CD4-positive, alpha-beta T cell treated with Interleukin-6 at 100 ng/mL for 8 hours (primary cell): ENCODE measurements at places on chromosomes 16 and 17.

DNA sequence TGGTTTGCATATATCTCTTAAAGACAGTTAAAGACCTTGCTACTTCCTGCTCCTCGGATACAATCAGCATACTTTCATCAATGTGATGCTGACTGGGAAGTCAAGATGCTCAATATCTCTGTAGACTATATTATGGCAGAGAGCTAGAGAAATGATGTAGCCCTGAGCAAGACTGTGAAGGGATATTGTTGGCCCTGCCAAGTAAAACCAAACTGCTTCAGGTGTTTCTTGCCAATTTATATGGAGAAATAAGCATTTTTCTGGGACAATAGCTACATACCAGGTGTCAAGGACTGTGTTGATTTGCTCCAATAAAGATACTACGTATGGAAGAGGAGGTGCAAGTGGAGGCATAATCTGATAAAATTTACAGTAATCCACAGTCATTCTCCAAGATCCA, 4.7 kb upstream of the EFCAB5 start:
- DNase-seq: no peak

DNA sequence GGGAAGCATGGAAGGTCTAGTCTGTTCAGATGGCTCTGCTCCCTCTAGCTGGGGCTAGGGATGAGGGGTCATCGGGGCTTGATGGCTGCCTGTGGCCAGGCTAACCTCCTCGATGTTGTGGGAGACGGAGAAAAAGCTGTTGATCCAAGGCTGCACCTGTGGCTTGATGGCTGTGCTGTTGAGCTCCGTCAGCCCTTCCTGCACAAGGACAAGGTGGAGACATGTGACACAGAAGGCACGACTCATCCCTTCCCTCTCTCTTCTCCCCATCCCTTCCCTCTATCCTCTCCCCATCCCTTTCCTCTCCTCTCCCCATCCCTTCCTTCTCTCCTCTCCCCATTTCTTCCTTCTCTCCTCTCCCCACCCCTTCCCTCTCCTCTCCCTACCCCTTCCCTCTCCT, 28.2 kb downstream of the FCSK start:
- DNase-seq: no peak

- no peak for DNase-seq
Observed at GRCh38 chr17:82237083-82237745, 8.4 kb downstream of the SLC16A3 start.

DNA sequence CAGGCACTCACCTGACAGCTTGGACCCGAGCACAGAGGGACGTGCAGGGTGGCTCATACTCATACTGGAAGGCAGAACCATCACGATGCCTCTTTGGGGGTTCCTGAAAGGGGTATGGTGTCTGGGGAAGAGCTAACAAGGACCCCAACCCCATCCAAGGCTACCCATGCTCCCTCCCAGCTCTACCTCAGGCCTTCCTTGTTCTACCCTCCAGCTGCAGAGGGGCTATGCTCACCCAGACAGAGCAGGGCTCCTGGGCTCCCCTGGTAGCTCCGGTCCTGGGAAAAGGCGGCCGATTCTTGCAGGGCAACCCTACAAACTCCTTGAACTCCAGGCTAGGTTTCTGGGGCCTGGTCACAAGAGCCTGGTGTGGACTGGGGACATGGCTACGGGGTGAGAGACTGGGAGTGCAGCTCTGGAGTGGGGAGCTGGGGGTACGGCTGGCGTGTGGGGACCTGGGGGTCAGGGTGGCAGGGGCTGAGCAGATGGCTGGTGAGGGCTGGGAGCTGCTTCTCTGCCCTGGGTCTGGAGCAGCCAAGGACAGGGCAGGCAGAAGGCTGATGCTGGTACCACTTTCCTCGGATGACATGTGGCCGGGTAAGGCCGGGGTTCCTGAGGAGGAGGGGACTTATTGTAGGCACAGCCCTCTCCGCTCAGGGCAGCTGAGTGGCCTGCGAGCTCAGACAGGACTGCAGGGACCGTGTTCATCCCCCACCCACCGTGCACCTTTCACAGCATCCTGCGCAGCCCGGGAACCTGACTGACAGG, 2.1 kb downstream of the ACD start:
- no peak for DNase-seq

- no peak for DNase-seq
Observed at GRCh38 chr17:81682565-81683207, 911 bp downstream of the ARL16 start.

- no peak for DNase-seq
Observed at GRCh38 chr17:79666111-79666510, 55.3 kb upstream of the RBFOX3 start.

GRCh38 chr16:51849715-51850114, 697.2 kb downstream of the TOX3 start:
- no peak for DNase-seq

DNA sequence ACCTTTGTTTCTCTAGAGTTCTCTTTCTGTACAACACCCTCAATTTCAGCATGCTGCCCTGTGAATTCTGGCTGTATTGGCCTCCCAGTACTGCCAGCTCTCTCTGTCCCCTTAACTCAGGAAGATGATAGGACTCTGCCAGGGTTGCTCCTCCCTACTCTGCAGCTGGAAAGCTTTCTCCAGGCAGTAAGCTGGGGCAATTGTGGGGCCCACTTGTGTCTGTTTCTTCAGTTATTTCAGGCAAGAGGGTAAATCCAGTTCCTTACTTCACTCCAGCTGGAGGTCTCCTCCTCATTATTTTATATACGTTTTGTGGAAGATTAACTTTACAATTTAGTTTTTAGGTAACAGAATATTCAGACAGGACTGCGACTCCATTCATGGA, 9.9 kb downstream of the C17orf100 start:
- DNase-seq: no peak

GRCh38 chr17:81334987-81335772, 40.1 kb upstream of the SLC38A10 start:
- no peak for DNase-seq

- DNase-seq: no peak
Observed at GRCh38 chr17:79630126-79630525, 19.3 kb upstream of the RBFOX3 start.

DNA sequence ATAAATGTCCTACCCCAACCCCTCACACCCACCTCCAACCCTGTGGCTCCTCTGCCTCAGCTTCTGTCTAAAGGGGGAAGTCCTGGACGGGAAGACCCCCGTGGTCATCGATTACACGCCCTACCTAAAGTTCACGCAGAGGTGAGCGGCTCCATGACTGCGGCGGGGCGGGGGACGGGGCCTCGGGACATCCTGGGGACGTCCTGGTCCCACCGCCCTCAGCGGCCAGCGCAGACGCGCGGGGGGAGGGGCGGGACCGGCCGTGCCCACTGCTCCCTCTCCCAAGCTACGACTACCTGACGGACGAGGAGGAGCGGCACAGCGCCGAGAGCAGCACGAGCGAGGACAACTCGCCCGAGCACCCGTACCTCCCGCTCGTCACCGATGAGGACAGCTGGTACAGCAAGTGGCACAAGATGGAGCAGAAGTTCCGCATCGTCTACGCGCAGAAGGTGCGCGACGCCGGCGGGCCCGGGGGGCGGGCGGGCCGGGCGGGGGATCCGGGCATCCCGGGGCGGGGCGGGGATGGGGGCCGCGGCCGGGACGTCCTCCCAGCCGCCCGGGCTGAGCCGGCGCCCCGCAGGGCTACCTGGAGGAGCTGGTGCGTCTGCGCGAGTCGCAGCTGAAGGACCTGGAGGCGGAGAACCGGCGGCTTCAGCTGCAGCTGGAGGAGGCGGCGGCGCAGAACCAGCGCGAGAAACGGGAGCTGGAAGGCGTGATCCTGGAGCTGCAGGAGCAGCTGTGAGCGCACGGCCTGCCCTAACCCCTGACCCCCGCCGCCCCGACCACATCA, 6.7 kb downstream of the RUNDC3A start:
- DNase-seq: no peak

GRCh38 chr16:68645494-68646388, 631 bp downstream of the CDH3 start:
- DNase-seq: no peak

- peak; percentile 69 for DNase-seq
Observed at GRCh38 chr17:39755554-39756379, 18.0 kb downstream of the GRB7 start.

- DNase-seq: no peak
Observed at GRCh38 chr17:56966338-56966737, 5.5 kb upstream of the COIL start.

DNA sequence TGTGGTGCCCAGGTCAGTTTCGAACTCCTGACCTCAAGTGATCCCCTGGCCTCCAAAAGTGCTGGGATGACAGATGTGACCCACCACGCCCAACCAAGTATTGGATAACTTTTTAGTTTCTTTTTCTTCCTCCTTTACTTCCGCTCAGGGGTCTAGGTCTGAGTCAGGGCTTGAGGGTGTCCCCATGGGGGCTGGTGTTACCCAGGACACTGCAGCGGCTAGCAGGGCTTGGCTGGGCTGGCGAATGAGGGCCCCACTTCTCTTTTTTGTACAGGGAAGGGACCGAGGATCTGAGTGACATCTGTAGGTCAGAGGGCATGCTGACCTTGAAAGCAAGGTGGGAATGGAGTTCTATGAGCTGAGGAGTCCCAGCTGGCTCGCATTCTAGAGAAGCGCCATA, 24.9 kb downstream of the RAB11FIP3 start:
- no peak for DNase-seq

GRCh38 chr17:20280051-20280450, 187.3 kb downstream of the LGALS9B start:
- DNase-seq: no peak

DNA sequence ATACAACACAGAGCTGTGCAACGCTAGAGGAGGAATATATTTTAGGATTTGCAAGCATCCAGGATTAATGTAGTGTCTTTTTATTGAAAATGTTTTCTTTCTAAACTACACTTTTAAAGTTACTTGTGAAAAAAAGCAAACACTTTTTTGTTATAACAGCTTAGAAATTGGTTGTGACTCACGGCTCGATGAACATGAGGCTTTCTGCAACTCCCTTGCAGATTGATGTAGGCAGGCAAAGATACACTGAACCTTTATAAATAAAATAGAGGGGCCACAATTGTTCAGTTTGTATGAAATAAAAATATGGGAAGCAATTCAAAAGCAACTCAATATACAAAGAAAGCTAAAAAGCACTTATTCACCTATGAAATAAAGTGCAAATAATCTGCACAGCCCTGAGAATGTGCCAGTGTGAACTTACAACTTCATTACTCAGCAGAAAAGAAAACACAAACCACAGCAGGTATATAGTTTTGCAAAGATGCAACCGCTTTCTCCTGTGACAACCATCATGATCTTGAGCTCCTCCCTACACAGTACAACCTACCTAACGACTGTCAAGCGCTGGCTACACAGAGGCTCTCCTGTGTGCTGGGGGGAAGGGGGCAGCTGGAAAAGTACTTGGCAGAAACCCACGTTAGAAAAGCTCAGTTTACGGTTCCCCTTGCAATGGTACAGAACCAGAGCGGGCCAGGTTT, 948 bp downstream of the LUC7L start:
- no peak for DNase-seq

GRCh38 chr17:2374549-2375285, 26.1 kb downstream of the MNT start:
- no peak for DNase-seq

- DNase-seq: no peak
Observed at GRCh38 chr16:27703545-27703944, 153.6 kb downstream of the KATNIP start.

DNA sequence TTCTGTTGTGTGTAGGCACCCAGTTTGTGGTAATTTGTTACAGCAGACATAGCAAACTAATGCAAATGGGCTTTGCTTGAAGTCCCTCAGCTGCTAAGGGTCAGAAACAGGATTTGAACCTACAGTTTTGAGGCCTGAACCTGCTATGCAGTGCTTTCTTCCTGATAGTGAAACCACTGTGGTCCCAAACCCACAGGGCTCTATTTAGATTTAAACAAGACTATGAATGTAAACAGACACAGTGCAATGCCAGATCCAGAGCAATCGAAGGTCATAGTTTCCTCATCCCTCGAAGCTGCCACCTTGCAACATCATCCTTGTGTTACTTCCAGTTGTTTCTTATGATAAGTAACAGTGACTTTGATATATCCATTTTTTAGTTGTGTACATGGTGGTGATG, 630.2 kb downstream of the WWOX start:
- DNase-seq: no peak

- no peak for DNase-seq
Observed at GRCh38 chr16:8720080-8720966, 45.9 kb downstream of the ABAT start.

DNA sequence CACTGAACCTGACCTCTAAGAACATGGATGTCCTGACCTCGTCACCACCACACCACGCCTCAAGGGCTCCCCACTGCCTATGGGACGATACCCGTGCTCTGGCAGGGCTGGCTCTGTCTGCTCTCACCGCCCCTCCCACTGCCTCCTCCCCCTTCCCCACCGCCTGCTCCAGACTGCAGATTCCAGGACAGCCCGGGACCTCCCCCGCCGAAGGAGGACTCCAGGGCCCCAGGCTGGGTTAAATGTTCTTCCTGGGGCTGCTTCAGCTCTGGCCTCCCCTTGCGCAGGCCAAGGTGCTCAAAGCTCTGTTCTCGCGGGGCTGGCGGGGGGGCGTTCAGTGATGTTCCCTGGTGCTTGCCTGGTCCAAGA, 3.1 kb downstream of the NPW start:
- no peak for DNase-seq

GRCh38 chr16:22190081-22190775, 15.8 kb upstream of the EEF2K start:
- DNase-seq: peak; percentile 93

DNA sequence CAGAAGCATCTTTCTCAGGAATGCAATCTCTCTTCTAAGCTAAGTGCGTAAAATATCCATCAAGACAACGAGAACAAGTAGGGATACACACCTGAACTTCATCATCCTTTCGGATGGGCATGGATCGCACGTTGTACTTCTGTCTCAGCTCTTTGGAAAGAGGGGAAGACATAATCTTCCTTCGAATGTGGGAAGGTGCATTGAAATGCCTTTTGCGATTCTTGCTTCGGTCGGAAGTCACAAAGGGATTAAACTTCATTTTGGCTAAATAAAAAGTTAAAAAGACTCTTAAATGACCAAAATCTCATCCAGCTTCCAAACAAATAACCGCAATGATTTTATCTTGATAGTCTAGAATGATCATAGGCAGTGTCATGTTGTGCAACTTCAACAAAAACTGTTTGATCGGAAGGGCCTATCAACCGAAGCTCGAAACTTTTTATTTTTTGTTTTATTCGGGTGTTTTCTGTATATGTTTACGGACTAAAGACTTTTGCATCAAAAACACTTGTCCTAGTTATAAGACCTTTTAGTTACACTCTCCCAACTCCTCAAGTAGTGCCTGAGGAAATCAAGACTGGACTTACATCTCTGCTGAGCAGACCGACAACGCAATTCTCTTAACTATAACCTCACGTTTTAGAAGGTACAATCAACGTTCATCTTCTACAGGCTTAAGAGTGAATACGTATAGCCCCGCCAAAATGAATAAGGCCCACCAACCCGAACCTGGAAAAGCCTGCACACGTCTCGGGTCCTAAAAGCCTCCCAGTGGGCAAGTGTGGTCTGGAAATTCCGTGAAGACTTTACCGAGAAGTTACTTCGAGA, 727 bp downstream of the RPL26 start:
- no peak for DNase-seq

DNA sequence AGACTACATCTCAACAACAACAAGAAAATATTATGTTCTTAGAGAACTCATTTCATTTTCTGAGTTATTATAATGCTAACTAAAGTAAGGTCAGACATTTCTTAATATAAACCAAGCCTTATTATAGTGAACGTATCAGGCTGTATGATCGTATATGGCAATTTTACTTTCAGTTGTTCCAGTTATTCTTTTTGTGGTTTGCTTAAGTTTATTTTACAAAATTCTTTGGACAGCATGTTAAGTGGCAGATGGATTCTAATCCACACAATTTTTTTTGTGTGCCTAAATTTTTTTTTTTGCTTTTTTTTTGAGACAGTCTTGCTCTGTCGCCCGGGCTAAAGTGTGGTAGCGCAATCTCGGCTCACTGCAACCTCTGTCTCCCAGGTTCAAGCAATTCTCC, 59.0 kb downstream of the VMP1 start:
- DNase-seq: no peak
